ENCODE measurements at places on chromosomes 2 and 18.

DNA sequence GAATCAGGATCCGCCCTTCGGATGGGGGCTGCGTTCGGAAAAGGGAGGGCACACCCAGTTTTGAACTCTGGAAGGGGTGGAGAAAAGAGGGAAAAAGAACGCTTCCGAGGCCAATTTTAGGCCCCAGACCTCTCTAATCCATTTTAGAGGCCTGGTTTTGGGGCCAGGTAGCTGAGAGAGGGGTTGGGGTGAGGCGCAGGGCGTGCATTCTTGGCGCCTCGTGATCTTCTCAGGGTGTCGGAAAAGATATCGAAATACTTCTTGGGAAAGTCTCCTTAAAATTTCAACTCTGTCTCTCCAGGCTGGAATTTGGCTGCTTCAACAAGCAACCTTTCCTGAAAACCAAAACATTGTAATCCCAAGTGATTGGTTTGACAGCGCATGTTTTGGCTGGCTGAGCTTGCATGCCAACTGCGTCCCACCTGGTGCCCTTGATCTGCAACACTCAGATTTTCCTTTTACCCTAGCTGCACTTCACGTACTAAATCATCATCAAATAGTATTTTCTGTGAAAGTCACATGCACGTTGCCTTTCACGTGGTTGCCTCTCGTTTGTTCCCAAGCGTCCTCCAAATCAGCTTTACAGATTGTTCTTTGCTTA lies 864 bp upstream of the XPO1 start:
- no peak for DNase-seq

DNA sequence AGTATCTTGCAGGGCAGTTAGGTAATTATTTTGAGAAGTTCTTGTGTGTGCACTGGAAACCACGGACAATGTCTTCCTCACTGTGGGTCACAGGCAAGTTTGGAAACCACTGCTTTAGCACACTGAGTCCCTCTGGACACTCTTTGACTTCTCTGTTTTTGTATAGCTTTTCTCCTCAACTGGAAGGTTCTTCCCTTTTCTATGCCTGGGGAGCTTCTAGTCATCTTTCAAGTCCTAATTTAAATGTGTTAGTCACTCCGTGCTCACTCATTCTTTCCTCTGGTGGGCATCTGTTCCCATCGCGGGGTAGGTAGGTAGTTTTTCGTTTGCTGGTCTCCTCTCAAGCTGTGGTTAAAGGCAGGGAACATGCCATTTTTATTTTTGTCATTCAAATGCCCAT lies 32.1 kb downstream of the E2F6 start:
- no peak for DNase-seq

DNA sequence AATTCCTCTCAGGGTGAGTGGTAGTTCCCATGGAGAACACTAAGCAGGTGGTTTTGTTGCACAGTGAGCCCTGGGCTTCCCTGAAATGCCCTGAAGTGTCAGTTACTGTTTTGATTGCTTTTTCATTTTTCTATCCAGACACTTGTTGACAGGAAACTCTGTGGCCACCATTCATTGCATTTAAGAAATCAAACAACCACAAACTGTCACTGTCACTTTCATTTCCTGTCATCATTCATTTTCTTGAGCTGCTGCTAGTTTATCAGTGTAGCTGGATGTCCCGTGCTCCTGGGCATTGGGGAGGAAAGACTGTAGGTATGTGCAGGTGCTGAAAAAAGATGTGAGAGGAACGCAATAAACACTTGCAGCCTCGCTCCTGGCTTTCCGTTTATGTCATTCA lies 891.6 kb upstream of the ZEB2 start:
- no peak for DNase-seq

GRCh38 chr2:69196327-69197117 lies 183.5 kb downstream of the ANTXR1 start:
- no peak for DNase-seq

DNA sequence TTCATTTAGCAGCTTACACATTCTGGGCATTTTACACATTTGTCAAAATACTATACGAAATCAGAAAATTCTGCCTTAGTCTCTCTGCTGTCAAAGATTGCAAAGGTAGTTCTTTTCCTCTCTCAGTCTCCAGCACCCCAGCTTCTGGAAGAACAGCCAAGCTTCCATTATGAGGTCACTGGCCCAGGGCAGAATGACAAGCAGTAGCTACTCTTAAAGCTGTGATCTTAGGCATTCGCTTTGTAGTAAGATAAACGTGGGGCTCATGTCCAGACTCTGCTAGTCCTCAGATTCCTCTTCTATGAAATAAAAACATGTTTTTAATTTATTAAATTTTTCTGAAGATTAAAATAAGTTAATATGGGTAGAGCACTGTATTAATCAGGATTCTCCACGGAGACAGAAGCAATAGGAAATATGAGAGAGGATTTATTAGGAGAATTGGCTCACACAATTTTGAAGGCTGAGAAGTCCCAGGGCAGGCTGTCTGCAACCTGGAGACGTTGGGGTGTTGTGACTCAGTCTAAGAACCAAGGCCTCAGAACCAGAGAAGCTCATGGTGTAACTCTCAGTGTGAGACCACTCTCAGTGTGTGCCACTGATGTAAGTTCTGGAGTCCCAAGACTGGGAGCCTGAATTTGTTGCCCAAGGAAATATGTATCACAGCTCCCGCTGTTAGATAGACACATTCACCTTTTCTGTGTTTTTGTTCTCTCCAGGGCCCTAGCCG lies 201.2 kb downstream of the CMPK2 start:
- DNase-seq = no peak

DNA sequence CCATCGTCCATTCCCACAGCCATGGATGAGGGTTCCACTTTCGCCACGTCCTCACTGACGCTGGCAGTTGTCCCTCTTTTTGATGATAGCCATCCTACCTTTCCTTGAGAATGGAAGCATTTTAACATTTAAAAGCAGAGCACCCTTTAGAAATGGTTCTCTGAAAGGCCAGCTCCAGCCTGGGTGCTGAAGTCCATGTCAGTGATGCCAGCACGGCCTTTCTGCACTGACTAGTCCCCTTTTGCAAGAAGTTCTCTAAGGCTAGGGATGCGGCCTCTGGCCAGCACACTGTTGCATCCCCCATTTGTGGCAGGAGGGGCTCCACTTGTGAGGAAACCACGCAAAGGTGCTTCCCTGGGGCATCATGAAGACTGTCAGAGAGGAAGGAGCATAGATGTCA lies 203.5 kb downstream of the MGAT5 start:
- no peak for DNase-seq

- peak; percentile 6 for DNase-seq
These were observed 30.9 kb downstream of the NRXN1 start for GRCh38 chr2:51000849-51001617.

DNA sequence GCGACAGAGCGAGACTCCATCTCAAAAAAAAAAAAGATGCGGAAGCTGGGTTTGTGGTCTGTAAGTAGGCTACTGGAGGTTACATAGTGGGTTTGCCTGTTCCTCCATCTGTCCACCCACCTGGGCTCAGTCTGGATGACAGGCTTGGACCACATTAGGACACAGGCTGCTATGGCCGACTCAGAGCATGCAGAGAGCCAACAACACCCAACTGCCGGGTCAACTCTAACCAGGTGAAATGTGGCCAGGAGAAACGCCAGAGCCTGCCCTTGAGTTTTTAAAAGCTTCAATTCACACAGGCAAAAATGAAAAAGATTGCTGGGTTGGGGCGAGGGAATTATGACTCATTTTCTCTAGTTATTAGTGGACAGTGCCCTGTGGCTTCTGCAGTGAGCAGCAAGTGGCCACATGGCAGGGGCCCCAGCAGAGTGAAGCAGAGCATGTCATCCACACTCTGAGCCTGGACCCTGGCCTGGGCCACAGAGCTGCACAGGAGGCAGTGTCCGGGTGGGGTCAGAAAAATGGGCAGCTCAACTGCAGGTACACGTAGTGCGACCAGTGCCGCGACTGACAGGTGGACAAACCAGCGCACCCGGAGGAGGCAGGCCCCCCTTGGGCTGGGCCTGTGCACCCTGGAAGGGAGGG lies 67.4 kb downstream of the BIN1 start:
- no peak for DNase-seq

- DNase-seq = no peak
These were observed 366.6 kb downstream of the METTL4 start for GRCh38 chr18:2204736-2205135.

DNA sequence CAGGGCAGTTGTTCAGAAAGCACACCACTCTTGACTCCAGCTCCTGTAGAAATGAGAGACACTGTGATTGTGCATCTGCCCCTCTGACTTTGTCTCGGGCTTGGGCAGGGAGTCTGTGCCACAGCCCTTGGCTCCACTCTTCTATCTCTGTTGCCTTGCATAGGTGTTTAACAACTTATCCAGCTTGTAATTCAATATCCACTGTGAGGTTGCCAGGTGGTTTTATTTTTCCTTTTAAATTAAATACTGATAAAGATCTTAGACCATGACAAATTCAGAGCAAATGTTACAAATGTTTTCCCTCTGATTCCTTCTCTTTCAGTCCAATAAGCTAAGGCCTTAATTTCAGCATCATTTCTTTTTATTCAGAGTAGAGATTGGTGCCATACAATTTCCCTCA lies 421.7 kb downstream of the STK39 start:
- no peak for DNase-seq

GRCh38 chr2:168210895-168211570 lies 36.4 kb downstream of the STK39 start:
- DNase-seq = no peak

GRCh38 chr18:25815659-25816058 lies 274.8 kb downstream of the SS18 start:
- DNase-seq = no peak

- DNase-seq = no peak
These were observed 65.6 kb downstream of the STRADB start for GRCh38 chr2:201517094-201517493.

DNA sequence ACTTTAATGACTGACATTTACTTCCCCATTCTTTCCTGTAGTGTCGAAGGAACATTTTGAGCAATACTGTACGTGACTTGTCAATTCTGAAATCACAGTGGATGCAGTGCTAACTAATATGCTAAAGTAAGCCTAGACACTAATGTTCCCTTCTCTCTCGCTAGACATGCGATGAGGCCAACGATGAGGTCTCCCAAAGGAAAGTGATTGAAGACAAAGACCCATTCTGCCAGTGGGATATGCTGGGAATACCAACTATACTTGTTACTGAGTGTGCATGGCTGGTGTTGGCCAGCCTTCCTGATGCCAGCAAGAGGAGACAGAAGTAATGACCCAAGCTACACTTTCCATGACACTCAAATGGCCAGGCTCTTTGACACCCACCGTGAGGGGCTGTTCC lies 2.5 kb upstream of the SERPINE2 start:
- DNase-seq = no peak

GRCh38 chr2:218849721-218850120 lies 9.9 kb upstream of the WNT6 start:
- DNase-seq = no peak

DNA sequence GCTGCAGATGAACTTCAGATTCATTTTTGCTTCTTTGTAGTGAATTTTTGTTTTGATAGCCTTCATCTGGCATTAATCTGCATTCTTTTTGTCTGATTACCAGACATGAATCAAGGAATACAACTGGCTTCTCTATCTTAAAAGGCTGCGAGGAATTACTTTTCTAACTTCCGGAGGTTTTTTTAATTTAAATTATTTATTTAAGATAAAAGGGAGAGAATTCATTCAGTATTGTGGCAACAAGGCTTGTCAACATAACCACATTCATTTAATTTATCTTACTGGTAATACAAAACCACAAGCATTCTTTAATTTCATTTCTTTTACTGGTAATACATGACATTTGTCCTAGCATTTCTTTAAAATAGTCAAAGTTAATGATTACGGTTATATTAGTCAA lies 36.0 kb downstream of the CSRNP3 start:
- DNase-seq = no peak

- no peak for DNase-seq
These were observed 11.1 kb upstream of the DYM start for GRCh38 chr18:49471532-49471931.

DNA sequence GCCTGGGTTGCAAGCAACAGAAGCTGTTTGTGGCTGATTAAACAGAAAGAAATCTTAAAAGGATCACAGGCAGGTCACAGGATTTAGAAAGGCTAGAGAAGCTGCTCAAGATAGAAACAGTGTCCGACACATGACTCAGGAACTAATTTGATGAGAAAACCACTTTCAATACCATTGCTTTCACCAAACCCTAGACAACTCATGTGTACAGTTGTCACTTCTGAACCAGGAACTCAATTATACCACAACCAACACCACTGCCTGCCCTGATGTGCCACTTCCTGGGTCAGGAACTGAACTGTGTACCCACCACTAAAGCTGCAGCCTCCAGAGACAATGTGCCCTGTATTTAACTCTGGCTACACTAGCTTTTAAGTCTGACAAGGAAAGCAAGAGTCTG lies 56.0 kb downstream of the TMEM247 start:
- DNase-seq = no peak

DNA sequence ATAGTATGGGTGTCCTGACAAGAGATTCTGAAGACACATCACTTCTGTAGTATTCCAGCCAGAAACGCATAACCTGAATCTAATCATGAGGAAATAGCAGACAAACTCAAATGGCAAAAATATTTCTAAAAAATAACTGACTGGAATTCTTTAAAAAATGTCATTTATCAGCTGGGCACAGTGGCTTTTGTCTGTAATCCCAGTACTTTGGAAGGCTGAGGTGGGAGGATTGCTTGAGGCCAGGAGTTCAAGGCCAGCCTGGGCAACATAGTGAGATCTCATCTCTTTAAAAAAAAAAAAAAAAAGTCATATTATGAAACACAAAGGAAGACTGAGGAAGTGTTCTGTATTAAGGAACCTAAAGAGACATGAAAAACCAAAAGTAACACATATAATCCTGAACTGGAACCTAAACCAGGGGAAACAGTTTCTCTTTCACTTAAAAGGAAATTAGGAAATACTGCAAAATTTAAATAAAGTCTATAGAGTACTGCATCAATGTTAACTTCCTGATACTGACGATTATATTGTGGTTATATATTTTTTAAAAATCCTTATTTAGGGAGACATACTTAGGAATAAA lies 29.9 kb downstream of the SESTD1 start:
- DNase-seq = no peak

DNA sequence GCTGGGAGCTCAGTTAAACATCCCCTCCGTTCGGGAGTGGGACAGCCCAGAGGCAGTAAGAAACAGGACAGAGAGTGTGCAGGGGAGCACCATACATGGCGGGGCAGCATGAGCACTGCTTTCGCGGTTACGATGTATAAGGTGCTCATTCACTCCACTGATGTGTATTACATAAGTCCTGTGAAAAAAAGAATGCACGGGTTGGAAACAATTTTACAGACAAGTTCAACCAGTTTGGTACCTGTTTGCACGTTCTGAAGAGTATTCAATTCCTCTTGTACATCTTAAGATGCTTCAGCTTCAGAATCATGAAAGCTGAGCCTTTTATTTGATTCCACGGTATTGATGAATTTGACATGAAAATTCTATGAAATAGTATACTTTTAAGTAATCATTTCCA lies 97.8 kb upstream of the NETO1 start:
- DNase-seq = no peak

DNA sequence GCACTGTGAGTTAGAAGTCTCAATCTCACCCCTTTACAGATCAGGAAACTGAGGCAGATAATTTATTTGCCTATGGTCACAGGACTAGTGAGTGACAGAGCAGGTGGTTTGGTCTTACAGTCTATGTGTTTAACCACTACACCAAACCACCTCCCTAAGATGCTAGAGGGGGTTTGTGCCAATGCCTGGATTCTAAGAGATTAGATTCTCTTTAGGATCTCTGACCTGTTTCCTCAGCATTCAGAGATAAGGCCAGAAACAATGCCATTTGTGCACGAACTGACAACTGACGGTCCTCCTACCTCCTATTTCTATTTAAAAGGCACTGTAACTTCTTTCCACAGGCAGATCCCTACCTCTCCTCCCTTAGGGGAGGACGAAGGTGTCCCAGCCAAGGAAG lies 2.3 kb upstream of the SLC20A1 start:
- DNase-seq = no peak

All from ELF-1 (cell line).